Fibroblast of villous mesenchyme (primary cell): ENCODE measurements at places on chromosomes 3 and 15. TPM values are rescaled to one million over a fixed set of nuclear protein-coding genes. Genes with fewer than 3 reads are reported as not detected.
A peak's percentile ranks its signal among the peaks of the same experiment; 100 is the strongest.

DNA sequence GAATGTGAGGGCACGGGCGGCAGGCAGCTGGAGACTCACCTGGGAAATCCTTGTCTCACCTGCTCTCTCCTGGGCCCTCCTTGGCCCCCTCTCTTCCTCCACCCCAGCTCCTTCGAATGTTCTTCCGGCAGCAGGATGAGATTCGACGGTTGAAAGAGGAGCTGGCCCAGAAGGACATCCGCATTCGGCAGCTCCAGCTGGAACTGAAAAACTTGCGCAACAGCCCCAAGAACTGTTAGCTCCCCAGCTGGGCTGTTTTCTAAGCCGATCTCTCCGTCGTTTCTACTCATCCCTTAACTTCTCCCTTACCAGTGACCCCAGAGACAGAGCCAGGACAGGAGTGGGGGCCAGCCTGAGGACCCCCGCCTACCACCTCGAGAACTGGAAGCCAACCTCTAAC lies 95.0 kb downstream of the ANP32A start:
- peak; percentile 50 for DNase-seq

GRCh38 chr3:126731044-126731443 lies 27.0 kb downstream of the CHCHD6 start:
- DNase-seq: no peak

- no peak for DNase-seq
Measured at GRCh38 chr3:69639851-69640250, 99.4 kb upstream of the MITF start.

DNA sequence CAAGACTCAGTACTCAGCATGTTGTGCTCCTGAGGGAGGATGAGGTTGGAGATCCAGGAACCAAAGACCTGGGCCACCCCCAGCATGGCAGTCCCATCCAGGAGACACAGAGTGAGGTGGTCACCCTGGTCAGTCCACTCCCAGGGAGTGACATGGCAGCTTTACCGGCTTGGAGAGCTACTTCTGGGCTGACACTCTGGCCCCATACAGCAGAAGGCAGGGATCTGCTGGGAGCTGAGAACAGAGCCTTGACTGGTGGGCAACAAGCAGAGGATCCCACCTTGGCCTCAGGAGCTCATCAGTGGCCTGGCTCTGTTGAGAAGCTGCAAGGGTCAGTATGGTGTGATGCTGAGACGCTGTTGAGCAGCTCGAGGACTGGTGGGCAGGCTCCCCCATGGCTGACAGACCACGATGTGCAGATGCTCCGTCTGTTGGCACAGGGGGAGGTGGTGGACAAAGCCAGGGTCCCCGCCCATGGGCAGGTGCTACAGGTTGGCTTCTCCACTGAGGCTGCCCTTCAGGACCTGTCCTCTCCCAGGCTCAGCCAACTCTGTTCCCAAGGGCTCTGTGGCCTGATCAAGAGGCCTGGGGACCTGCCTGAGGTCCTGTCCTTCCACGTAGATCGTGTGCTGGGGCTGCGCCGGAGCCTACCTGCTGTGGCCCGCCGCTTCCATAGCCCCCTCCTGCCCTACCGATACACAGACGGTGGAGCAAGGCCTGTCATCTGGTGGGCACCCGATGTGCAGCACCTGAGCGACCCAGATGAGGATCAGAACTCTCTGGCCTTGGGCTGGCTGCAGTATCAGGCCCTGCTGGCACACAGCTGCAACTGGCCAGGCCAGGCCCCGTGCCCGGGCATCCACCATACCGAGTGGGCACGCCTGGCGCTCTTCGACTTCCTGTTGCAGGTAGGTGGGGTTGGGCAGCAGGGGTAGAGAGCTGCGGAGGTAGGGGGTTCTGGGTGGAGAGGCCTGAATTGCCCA lies 53.8 kb downstream of the GASK1A start:
- DNase-seq: no peak

MAP2K1 gene
- 21.6 and 26.3 TPM in 2 replicates for total RNA-seq

DNA sequence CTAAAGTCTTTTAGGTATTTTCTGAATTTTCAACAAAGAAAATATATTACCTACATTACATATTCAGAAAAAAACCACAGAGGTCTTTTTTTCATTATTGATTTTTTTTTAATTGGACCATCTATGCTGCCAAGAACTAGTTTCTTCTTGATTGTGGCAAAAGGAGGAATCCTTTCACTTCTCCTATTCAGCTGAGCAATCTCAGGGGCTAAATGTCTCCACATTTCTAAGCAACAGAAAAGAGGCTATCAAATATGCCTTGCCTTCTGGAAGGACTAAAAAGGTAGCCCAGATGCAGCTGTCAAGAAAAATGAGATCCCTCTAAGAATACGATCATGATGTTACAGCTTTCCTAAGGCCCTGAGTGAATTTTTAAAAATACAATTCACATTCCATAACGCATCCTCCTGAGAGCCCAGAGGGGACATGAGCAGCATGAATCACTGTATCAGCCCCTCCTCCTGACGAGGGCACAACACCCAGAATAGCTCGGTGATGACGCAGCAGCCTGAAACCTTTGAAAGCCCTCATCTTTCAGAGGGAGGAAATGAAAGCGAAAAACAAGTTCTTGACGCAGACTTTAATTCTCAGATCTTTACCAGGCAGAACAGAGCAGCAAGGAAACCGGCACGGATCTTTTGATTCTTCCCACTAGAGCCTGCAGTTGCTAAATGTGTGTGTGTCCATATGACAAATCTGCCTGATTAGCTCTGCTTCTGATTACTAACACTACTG lies 24.6 kb downstream of the RUBCN start:
- DNase-seq: peak; percentile 99

- peak; percentile 24 for DNase-seq
Measured at GRCh38 chr3:32937331-32937730, 14.1 kb upstream of the CCR4 start.

GNAT1 gene
- total RNA-seq: not detected in 2 replicates

ARIH2 gene
- total RNA-seq: 69.6 and 87.2 TPM in 2 replicates

TRH gene
- total RNA-seq: not detected in 2 replicates

MAP6D1 gene
- 2.9 and 3.5 TPM in 2 replicates for total RNA-seq

CCR8 gene
- total RNA-seq: not detected in 2 replicates

DNA sequence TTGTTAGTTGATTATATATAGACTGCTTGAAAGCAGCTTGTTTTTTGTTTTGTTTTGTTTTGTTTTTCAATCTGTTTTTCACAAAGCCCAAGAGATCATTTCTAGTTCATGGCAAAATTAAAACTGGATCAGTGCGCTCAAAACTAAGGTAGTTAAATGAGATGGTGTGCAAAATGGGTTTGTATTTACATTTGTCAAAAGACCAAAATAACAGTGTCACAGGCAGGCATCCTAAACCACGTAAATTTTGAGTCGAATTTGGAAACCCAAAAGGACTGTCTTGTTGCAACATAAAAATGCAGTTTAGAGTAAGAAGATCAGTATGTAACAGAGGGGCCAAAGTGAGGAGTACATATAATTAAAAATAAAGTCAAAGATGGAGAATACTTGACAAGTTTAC lies 2.4 kb downstream of the DMXL2 start:
- DNase-seq: peak; percentile 6

DNA sequence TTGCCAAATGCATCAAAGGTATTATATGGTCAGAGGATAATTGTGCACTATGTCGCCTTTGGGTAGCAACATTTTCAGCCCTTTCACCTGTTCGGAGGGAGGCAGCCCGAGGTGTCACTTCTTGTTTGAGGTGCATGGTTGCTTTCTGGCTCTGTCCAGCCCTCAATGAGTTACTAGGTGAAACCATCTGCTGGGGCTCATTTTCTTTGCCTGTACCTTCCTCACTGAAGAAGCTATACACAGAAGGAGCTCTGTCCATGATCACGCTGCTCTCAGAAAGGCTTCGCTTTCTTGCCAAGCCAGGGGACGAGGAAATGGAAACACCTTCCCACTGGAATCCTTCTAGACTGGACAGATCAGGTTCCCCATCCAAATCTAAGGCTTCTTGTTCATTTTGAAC lies 42.7 kb downstream of the ZNF106 start:
- no peak for DNase-seq

ZPLD1 gene
- total RNA-seq: 0.43 and 1.3 TPM in 2 replicates
